T-cell (primary cell): ENCODE measurements at places on chromosomes 2 and 18. TPM values are rescaled to one million over a fixed set of nuclear protein-coding genes. Genes with fewer than 3 reads are reported as not detected.

Gene SLC19A3
- not detected for total RNA-seq

Gene CPLX4
- total RNA-seq: not detected

Gene CERS6
- 13.6 TPM for total RNA-seq

Gene CXCR1
- 0.25 TPM for total RNA-seq

Gene CASP10
- total RNA-seq: 23.3 TPM

Gene SNRNP27
- 38.3 TPM for total RNA-seq
